ENCODE measurements at places on chromosomes 3 and 15.

DNA sequence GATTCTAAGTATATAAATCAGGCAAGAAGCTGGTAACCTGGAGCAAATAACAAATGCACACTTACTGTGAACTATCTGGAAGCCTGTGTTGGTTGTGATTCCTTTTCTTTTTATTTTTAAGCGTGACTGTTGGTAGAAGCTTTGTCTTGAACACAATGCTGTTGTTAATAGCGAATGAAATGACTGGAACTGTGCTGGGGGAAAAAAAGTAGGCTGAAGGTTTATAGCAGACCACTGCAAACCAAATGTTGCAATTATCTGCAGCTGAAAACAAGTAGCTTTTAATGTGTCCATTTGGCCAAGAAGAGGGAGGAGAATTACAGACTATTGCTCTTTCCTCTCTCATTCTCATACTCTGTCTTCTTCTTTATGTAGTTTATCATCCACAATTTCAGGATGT, 184.5 kb upstream of the DNAJC19 start:
- DNase-seq, result no peak

DNA sequence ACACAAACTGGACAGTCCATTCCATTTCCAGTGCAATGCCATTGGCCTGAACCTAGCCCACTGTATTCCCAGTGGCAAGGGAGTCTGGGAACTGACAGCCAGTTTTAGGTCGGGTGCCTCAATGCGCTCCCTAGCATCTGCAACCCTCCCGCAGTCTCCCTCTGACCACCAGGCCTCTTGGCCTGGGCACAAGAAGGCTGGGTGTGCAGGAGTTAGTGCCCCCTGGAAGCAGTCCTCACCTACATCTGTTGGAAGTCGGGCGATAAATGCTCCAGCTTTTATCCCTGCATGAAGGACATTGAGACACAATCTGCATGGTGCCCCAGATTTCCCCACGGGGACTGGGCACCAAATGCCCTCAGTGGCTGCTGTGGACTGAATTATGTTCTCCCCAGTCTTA, 12.7 kb downstream of the C3orf22 start:
- DNase-seq, result no peak

- DNase-seq, result no peak
Measured at GRCh38 chr3:168860028-168860427, 764.3 kb upstream of the GOLIM4 start.

GRCh38 chr3:21117370-21117769, 633.6 kb downstream of the ZNF385D start:
- DNase-seq, result no peak

Measured in large intestine (tissue), 12 donors.